ENCODE measurements at places on chromosomes 5 and 9.
A peak's percentile ranks its signal among the peaks of the same experiment; 100 is the strongest.

- DNase-seq, result no peak
These were observed 32.7 kb upstream of the RIC1 start for GRCh38 chr9:5596173-5596572.

DNA sequence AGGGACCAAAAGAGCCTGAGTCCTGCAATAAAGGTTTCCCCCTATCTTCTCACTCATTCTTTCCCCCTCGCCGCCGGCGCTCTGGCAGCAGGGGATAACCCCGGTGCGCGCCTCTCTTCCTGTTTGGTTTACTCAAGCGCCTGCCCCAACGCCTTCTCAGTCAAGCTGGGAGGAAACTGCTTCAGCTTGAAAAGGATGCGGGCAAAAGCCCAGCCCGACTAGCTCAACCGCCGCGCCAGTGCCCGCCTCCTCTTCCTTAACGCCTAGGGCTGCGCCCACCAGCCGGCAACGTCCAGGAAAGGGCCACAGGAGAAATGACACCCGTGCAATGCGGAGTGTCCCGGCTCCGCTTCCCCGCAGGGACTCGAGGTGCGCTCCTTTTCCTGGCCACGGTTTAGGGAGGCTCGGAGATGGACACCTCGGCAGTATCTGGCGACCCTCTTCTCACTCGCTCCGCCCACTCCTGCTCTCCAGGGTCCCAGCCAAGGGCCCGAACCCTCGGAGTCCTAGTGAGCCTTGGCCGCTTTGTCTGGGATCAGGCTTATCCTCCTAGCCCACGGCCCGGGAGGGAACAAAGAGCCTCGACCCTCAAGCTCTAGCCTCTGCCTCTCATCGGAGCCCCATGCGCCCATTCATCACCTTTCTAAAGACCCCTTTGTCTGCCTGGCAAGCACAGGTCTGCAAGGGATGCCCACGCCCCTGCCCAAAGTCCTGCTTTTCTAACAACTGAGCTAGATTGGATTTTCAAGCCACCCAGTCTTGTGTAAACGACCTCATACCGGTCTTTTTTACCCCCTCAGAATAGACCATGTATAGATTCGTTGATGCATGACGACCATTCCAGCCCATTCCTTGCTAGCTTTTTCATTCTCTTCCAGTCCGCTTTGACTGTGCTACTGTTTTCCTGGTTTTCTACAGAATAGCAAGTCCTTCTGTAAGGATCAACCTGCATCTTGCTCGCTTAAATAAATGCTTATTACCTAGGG is 2.0 kb downstream of the ST8SIA4 start:
- DNase-seq, result peak; percentile 73

DNA sequence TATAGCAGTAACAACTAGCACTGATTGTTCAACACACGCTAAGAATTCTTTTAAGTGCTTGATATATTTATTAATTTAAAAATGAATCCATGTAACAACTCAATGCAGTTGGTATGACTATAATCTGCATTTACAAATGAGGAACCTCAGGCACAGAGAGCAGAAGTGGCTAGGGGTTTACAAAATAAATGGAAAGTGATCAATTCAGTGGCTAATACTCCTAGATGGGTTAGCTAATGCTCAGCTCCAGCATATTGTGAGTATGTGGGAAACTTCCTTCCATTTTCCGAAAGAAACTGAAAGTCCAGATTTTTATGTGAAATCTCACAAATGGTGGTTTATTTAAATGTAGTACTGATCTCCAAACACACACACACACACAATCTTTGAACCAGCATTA is 128.0 kb downstream of the RFX3 start:
- DNase-seq, result no peak

- no peak for DNase-seq
These were observed 143.2 kb downstream of the C9orf152 start for GRCh38 chr9:110064803-110065202.

DNA sequence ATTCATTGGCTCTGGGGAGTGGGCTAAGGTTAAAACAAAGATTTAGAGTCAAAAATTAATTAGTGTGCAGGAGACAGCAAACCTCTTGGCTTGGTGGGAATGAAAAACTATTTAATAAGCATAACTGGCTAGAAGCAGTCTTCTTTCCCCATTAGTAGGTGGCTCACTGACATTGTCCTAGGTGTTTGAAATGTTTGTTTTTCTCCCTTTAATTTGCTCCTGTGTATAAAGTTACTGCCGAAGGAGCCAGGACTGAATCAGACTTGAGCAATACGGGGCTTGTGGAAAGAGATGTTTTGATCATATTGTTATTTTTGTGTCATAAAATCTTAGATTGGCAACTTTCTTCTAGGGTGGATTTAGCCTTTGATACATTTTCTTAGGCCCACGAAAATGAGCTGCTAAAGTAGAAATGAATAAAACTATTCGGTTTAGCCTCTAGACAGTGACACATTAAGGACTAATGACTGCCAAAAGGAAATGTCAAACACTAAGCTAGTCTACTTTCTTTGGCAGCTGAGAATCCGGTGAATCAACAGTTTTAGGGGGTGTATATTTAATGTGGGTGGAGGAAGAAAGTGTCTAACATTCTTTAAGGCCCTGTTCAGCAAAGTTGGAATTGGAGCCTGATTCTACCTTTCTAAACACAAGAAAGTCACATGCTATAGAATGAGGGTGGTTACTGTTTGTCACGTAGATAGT is 30.2 kb downstream of the LRRTM2 start:
- DNase-seq, result no peak

- no peak for DNase-seq
These were observed 4.2 kb upstream of the PSMD5 start for GRCh38 chr9:120846906-120847305.

GRCh38 chr9:7192266-7192665 is 434.5 kb downstream of the KDM4C start:
- DNase-seq, result no peak

GRCh38 chr5:179065703-179066102 is 5.5 kb downstream of the ZNF354C start:
- no peak for DNase-seq

- DNase-seq, result no peak
These were observed 108.9 kb downstream of the FOXD1 start for GRCh38 chr5:73339711-73340110.

- DNase-seq, result no peak
These were observed 39.4 kb downstream of the HMHB1 start for GRCh38 chr5:143851383-143851782.

- DNase-seq, result no peak
These were observed 6.6 kb downstream of the RGS14 start for GRCh38 chr5:177364159-177364962.

DNA sequence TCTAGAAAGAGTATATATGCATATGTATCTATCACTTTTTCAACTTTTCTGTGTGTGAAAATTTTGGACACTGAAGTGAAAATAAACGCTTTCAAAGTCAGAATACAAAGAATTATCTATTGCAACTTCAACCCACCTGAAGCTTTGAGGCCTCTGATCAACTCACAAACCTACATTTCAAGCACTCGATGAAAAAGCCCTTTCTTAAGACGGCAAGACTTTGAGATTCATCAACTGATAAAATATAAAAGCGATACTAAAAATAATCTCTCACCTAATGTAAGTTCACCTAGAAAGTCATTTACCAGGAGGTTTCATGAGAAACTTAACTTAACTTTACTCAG is 1.2 kb downstream of the GOLPH3 start:
- no peak for DNase-seq

- no peak for DNase-seq
These were observed 50.0 kb upstream of the SLC25A51 start for GRCh38 chr9:37953775-37954437.

- no peak for DNase-seq
These were observed 214.5 kb upstream of the RASA1 start for GRCh38 chr5:87053146-87053545.

DNA sequence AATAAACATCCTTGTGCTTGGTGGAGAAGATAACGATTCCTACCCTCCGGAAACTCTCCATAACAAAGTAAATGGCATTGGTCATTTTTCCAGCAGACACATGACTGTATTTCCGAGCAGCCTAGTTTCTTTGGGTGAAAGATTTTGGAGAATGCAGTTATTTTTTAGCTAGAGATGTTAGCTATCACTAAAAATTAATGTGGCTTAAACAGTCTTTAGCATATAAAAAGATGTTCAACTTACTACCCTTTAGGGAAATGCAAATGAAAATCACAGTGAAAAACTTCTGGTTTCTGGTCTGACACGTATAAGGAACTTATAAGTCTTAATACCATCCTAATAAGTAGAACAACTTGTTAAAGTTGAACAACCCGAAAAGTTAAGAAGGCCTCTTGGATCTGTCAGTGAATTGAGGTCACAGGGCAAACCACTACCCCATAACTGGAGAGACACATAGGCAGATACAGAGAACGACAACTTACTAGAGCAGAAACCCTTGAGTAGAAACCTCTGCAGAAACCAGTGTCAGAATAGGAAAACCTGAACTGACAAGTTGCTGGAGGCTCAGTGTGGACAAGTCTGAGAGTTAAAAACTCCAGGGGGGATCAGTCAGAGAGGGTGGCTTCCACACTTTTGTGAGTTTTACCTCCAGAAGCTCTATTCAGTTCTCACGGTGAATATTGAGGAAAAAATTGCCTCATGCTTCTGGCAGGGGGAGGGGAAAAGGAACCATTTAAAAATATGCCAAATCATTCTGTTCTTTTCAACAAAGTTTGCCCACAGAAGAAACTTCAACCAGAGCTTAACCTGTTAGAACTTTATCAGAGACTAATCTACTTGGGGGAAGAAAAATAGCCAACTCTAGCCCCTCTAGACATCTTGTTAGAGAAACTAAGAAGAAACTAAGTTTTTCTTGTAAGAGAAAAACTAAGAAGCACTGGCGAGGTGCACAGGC is 325.2 kb upstream of the RPS23 start:
- DNase-seq, result no peak
